Suprapubic skin (tissue), 4 donors: ENCODE measurements at places on chromosomes 3 and 15.

DNA sequence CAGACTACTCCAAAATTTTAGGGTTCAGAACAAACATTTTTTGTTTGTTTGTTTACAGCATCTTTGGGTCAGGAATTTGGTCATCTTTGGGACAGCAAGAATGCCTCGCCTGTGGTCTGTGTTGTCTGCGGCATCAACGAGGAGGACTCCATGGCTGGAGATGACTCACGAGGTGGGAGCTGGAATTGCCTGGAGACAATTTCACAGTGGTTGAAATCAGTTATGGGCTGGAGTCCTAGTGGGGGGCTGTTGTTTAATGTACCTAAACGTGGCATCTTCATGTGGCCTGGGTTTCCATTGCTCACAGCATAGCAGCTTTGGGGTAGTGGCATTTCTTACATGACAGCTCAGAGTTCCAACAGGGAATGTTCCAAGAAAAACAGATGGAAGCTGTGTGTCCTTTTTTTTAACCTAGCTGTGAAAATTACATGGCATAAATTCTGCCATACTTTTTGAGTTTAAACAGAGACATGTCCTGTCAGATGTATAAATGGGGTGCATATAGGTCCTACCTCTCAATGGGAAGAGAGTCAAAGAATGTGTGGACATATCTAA, 507.3 kb upstream of the CBLB start:
- no peak for DNase-seq

- DNase-seq: no peak
Observed at GRCh38 chr15:63283126-63283525, 5.7 kb downstream of the APH1B start.

DNA sequence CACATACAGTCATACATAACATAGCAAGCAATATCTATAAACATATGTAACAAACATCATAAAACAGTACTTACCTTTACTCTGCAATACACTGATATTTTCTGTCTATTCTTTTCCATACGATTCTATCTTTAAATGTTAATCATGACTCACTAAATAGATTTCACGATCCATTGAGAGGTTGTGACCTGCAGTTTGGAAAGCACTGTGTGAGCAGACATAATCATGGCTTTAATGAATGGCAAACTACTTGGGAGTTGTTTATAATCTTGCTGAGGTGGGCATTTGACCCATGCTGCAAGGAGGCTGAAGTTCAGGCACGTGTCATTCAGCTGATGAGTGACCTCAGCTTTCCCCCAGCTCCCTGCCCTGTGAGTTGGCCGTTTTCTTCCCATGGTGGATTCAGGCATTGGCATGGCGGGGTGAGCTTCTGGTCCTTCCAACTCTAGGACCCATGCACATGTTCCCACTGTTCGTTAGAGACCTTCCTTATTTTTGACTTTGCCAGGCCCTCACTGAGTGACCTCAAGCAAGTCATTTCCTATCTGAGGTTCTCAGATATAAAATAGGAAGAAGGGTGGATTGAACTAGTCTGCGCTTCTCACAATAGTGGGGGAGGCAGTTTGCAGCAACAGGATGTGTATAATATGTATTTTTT, 41.7 kb downstream of the PAQR5 start:
- no peak for DNase-seq

GRCh38 chr15:29935296-29936004, 113.2 kb upstream of the TJP1 start:
- DNase-seq: no peak

GRCh38 chr15:23629234-23629805, 18.3 kb downstream of the MAGEL2 start:
- no peak for DNase-seq

- DNase-seq: no peak
Observed at GRCh38 chr3:71647751-71648150, 64.2 kb upstream of the FOXP1 start.

GRCh38 chr15:32675466-32675865, 34.0 kb downstream of the SCG5 start:
- no peak for DNase-seq

DNA sequence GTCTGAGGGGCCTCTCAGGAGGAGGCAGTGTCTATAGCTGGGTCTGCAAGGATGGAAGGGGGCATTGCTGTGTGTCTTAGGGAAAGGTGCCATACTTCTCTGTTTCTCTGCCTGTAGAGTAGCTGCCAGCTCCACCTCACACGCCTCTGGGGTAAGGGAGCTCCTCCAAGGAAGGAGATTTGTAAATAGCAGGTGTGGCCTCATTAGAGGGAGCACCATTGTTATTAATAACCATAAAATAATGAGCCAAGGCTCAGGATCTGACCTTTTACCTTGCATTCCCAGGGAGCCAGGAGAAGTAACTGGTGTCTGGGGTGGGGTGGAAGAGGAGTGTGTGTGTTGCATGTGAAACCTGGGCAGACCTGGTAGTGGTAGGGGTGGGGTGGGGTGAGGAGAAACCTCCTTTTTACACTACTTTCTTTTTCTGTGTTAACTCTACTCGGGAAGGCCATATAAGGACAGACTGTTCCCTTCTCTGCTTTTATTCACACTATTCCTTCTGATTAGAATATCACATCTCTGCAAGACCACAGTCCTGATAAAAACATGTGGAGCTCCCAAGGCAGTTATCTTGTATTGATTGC, 2.2 kb upstream of the C15orf39 start:
- no peak for DNase-seq

- DNase-seq: no peak
Observed at GRCh38 chr3:8445861-8446260, 55.8 kb upstream of the LMCD1 start.

DNA sequence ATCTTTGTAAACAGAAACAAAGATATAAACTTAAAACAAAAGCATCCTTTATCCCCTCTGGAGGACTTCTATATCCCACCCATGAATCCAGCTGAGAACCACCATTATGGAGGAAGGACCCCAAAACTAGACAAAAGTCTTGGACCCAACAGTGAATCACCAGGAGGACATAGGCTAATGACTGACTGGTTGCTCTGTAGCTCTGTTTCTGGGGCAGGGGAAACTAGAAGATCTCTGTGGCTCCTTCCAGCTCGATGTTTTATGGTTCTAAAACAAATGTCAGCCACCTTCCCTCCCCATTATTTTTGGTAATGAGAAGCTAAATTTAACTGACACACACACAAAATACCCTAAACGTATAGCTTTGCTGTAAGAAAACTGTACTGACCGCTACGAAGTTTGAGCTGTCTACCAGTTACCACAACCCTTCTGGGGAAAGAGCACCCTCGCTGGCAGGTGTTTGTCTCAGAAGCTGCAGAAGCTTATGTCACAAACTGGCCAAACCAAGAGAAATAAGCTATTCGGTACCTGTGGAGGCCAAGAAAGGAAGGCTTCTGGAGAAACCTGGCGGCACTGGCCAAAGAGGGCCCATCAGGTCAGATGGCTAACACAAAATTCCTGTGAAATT, 36.4 kb downstream of the MB21D2 start:
- DNase-seq: no peak

DNA sequence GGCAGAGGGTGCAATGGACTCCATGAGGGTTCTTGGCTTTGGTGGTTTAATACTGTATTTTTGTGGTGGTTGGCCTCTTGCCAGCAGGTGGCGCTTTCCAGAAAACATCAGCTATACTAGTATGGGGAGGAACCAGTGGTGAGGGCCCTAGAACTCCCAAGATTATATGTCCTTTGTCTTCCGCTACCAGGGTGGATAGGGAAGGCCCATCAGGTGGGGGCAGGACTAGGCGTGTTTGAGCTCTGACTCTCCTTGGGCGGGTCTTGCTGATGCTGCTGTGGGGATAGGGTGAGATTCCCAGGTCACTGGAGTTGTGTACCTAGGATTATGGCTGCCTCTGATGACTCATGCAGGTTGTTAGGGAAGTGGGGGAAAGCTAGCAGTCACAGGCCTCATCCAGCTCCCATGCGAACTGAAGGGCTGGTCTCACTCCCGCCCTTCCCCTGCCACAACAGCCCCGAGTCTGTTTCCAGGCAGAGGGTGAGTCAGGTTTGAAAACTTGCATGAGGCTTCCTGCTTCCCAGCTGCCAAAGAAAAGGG, 357.7 kb downstream of the OTOL1 start:
- no peak for DNase-seq

GRCh38 chr3:129958755-129959154, 15.8 kb upstream of the TRH start:
- no peak for DNase-seq

GRCh38 chr3:78003090-78003489, 963.2 kb downstream of the ROBO2 start:
- DNase-seq: no peak

DNA sequence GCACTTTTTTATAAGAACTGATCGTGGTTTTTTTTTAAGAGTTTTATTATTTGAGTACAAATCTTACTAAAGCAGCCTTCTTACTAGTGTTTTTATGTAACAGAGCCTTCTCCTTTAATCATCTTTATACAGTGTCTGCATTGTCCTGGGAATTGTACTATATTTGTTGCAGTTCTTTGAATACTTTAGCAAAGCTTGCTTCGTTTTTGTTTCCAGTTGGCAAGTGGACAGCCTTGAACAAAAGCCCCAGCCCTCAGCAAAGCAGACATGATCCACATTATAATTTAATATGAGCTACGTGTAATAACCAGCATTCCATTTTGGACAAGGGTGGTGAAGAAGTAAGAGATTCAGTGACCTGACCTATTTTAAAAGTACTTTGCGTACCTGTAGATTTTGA, 112.2 kb upstream of the FLNB start:
- DNase-seq: no peak

GRCh38 chr3:55658270-55658669, 171.2 kb upstream of the WNT5A start:
- DNase-seq: no peak

DNA sequence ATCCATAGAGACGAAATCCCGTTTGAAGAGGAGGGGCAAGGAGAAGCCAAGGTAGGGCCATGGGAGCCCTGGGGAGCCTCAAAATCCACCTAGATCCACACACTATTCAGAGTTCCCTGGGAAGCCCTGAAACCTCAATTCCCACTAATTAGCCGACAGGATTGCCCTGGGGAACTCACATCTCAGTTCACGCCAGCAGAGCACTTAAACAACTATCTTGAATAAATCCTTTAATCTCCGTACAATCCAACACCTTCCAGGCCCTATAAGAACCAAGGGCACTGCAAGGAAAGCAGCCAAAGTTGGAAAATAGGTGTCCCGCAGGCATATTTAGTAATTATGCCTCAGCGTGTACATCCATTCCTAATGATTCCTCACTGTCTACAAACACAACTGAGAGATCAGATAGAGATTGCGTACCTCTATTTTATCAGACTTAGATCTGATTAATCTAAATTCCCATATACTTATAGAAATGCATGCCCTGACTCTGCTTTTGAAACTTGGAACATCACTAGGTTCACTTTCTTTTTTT, 25.6 kb upstream of the EIF4A2 start:
- DNase-seq: no peak

- no peak for DNase-seq
Observed at GRCh38 chr3:159273608-159274007, 471.8 kb downstream of the MFSD1 start.

- no peak for DNase-seq
Observed at GRCh38 chr15:100794008-100794407, 85.6 kb upstream of the ALDH1A3 start.

- no peak for DNase-seq
Observed at GRCh38 chr15:69149803-69150202, 10.6 kb upstream of the GLCE start.

DNA sequence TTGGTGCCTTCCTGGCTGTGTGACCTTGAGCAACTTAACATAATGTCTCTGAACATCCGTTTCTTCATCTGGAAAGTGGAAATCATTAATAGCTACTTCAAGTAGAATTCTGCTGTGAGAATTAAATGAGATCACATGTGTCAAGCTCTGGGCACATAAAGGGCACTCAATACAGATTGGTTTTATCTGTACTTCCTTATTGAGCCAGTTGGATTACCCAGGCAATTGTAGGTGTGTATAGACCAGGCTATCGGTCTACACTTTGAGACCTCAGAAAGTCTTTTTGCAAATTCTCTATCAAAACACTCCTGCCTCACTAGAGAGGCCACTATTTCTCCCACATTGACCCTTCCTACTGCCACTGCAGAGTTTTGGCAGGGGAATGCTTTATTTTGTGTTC, 47.7 kb downstream of the ANP32A start:
- DNase-seq: no peak

- DNase-seq: no peak
Observed at GRCh38 chr3:182957226-182957625, 23.1 kb downstream of the DCUN1D1 start.

DNA sequence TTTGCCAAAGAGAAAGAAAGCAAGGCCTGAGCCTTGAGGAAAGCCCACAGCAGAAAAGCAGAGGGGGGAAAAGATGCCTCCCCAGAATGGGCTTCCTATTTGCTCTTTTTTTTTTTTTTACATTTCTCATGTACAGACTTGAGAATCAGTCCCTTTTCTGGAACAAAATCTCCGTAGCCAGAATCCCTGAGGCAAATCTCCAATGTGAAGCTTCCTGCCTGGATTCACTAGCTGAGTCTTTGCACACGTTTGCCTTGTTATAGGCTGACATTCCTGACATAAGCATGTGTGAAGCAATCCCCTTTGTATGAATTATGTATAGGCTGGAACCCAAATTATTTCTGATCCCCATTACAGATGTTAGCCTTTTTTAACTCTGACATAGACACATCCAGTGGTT, 52.2 kb upstream of the ACTL6A start:
- no peak for DNase-seq

DNA sequence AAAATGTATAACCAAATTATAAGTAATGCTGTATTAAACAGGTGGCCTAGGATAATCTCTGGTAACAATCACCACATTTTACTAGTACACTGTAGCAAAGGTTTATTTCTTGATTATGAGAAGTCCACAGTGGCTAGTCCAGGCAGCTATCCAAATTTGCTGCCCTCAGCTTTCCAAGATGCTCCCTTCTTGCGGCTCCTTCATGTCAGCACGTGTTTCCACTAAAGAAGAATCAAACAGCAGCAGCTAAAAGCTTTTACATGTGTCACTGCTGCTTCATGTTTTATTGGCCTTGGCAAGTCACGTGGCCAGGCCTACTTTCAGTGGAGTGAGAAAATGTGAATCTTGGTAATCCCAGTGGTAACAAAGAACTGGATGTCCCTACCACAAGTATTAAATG, 5.6 kb upstream of the RBMS3 start:
- no peak for DNase-seq

GRCh38 chr15:97592778-97593177, 367.7 kb upstream of the ARRDC4 start:
- DNase-seq: no peak

- no peak for DNase-seq
Observed at GRCh38 chr15:98769867-98770266, 121.5 kb downstream of the IGF1R start.

DNA sequence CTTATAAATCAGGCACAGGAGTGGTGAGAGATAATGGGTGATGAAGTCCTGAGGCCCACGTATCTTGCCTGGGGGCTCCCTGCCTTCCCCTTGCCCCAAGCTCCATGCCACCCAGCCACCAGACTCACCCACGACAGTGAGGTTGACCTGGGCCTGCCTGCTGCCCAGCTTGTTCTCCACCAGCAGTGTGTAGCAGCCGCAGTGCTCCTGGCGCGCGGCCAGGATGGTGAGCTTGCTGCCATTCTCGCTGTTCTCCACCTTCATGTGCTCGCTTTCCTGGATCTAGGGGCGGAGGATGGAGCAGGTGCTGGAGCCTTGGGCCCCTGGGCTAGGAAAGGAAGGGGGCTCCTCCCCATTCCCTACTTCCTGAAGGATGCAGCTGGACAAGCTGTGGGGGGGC, 79.1 kb upstream of the HACD2 start:
- no peak for DNase-seq
